ENCODE measurements at places on chromosomes 5 and 9. TPM values are rescaled to one million over a fixed set of nuclear protein-coding genes. Genes with fewer than 3 reads are reported as not detected.
A peak's percentile ranks its signal among the peaks of the same experiment; 100 is the strongest.

- DNase-seq = no peak
These were observed 1.3 kb downstream of the SEC16A start for GRCh38 chr9:136481558-136481957.

DNA sequence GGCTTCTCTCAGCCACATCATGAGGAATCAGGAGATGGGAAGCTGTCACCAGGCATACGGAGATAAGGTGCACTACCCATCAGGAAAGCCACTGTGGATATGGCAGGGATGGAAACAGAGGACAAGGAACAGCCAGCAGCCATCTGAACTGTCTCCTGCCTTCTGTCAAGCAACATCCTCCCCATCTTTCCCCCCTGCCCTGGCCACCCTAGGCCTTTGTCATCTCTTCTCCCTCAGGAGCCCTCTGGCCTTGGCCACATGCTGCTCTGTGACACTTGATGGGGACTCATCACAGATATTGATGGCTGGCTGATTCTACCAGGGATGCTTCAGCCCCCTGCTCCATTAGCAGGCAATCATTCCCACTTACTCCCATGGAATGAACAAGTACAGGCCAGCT is 21.1 kb upstream of the MEIKIN start:
- DNase-seq = no peak

CNTLN gene
- total RNA-seq = 5.6 TPM

CTXN3 gene
- not detected for total RNA-seq

DNA sequence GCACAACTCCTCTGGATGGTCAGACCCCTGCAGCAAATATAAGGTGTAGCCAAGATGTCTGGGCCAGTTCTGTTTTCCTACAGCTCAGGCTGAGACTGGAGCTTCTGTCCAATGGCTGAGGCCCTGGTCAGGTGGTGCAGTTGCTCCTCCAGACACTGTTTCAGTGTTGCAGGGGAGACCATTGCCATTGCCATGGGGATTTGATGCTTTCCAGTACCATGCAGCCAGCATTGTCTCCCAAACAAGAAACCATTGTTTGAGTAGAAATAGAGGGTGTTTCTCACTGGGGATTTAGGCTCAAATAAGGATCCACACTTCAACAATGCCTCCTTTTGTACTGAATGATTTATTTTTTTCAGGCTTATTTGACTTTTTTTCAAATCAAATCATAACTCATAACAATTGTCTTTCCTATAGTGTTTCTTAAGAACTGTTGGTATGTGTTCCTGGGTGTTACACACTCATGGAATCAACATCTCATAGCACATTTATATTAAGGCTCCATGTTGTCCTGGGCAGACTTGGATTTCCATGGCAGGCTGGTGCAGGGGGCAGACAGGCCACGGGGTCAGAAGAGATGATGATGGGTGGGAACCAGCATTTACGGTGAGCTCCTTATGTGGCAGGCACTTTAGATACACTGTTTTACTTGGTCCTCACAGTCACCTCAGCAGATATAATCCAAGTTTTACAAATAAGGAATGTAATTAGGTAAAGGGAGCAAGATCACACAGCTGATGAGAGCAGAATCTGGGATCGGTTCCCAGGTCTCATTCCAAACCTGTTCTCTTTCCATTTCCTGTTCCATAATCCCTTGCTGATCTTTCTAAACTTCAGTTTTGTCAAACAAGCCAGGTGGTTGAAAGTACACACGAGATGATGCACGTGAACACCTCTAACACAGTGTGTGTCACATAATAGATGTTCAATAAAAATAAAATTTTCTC is 95.9 kb upstream of the GNAQ start:
- DNase-seq = no peak

- DNase-seq = peak; percentile 39
These were observed 64.3 kb upstream of the PTCH1 start for GRCh38 chr9:95580812-95581761.

- DNase-seq = peak; percentile 5
These were observed 4.2 kb downstream of the SIL1 start for GRCh38 chr5:139193928-139194327.

- no peak for DNase-seq
These were observed 37.7 kb downstream of the ASS1 start for GRCh38 chr9:130482463-130482862.

GRCh38 chr9:16867576-16868311 is 2.7 kb downstream of the BNC2 start:
- DNase-seq = peak; percentile 49

VCP gene
- total RNA-seq = 580 TPM

KLF9 gene
- 10.6 TPM for total RNA-seq

ADRA1B gene
- total RNA-seq = 0.80 TPM

- no peak for DNase-seq
These were observed 8.7 kb downstream of the PHYKPL start for GRCh38 chr5:178223828-178224335.

ENTPD2 gene
- total RNA-seq = not detected

IFNA21 gene
- total RNA-seq = not detected

DNA sequence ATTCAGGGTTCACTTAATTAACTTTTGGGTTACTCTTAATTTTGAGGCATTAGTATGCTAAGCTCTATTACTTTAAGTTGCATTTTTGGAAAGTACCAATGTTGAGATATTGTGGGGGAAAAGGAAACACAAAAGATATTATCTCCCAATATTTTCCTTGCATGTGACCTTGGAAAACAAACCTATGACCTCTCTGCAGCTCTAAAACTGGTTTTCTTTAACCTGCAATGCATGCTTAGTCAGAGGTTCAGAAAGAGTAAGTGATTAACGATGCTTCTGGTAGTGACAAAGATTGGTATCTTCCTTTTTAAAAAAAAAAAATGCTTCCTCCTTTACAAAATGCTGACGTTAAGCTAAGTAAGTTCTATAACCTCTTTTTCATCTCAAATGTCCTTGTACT is 44.9 kb upstream of the CDH18 start:
- DNase-seq = no peak

DNA sequence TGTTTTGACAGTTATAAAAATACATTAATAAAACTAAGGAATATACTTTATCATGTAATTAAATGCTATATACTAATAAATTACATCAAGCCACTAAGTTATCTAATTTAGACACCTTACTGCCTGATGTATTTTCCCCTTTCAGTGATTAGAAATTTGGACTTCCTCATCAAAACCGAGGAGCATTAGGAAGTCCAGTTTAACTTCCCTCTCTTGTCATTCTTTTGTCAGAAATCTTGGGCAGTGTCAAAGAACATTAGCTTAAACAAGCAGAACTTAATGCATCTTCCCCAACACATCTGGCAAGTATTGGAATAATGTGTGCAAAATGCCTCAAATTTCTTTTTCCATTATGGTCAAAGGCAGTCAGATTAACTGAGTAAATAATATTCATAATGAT is 81.6 kb downstream of the PLPP1 start:
- no peak for DNase-seq

DNA sequence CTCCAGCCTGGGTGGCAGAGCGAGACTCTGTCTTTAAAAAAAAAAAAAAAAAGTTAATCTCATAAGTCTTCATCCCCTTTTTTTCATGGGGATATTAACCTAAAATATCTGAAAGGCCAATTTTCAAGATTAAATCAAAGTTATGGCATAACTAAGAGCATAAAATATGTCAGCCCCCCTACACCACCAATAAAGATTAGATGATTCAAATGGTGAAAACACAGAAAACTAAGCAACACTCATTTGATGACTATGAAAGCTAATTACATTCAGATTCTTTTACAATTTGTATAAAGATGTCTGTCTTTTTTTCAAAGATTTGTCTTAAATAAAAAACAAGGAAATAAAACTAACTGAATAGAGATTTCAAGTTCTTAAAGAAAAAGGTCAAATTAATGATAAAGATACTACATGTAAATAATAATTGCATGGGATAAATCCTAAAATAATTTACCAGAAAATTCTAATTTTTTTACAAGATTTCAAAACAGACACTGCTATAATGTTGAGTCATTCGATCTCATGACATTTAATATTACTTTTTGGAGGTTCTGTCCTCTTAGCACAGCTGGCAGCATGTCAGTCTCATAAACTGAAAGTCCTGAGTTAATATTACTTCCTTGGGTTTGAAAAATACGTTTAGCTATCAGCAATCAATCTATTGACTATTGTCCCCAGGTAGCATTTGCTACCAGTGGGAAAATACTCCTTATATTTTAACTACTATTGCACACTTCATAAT is 112.9 kb downstream of the KIAA0825 start:
- DNase-seq = no peak

DNA sequence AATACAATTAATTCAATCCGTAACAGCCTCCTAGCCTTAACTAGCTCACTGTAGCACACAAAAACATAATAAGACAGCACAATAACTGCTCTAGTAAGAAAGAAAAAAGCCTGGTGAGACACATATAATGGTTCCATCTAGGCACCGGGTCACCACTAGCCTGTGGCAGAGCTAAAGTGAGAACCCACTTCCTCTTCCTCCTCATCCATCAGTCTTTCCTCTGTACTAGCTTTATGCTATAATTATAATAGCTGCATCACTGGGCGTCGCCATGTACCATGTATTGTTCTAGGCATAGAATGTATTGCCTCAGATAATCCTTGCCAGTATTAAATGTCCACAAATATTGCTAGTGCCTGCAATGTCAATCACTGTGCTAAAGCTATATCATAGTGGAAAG is 23.1 kb downstream of the ADRB2 start:
- DNase-seq = no peak

IL31RA gene
- total RNA-seq = 12.4 TPM

- DNase-seq = no peak
These were observed 68.5 kb downstream of the FOXD1 start for GRCh38 chr5:73380041-73380440.

LCP2 gene
- total RNA-seq = not detected

GRCh38 chr5:179823937-179824744 is 3.4 kb downstream of the SQSTM1 start:
- DNase-seq = no peak

GRCh38 chr5:177440990-177441780 is 5.4 kb upstream of the PRR7 start:
- no peak for DNase-seq

DNA sequence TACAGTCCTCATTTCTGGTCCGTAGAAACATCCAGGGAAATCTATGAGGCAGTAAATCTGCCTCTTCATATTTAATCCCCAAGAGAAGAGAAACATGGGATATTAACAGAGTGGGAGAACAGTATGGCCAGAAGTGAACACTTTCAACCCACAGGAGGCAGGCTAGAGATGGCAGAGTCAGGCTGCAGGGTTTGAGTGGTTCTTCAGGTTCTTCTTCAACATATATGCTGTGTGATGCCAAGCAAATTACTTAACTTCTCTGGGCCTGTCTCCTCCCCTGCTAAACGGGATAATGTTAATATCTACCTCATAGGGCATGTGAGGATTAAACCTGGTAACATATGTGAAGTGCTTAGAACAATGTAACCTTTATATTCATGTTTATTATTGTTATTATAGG is 321.8 kb downstream of the PSAT1 start:
- no peak for DNase-seq

- DNase-seq = no peak
These were observed 158.7 kb upstream of the HMHB1 start for GRCh38 chr5:143653256-143653655.

DNA sequence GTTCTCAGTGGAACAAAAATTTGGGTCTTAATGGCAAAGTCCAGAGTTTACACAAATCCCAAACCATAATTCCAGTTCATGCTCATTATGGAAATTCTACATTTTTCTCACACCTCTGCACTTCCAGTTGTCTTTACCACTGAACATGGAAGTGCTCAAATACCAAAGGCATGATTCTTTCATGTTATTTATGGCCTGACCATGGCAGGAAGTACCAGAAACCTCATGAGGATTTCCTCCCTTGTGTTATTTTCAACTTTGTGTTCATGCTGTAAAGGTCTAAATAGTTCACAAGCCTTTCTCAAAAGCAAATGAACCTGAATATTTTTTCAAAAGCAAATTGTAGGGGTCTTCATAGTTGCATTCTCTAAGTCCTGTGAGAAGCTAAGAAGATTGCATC is 82.0 kb upstream of the ITGA1 start:
- DNase-seq = peak; percentile 26

AMACR gene
- 10.9 TPM for total RNA-seq

FOXD4L3 gene
- not detected for total RNA-seq

DNA sequence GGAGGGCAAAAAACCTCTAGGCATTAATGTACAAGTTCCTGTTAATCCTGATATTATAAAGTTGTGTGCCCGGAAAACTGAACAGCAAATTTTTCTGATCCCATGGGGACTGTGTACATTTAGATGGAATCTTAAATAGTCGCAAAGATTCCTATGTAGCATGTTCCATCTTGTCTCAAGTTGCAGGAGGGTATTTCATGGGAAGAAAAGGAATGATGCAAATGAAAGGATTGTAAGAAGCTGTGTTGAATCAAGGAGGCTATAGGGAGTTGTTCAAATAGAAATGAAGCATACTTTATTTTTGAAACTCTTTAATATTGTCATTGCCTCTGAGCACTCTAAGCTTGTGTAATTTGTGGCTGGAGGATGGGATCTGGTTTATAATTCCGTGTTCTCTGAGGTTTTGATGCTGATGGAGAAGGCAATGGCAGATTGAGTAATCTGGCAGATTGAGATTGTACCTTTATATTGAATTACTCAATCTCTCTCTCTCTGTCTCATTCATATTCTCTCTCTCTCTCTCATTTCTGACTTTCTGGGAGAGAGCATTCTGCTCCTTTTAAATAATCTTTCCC is 288.5 kb downstream of the OSTF1 start:
- DNase-seq = no peak

DNA sequence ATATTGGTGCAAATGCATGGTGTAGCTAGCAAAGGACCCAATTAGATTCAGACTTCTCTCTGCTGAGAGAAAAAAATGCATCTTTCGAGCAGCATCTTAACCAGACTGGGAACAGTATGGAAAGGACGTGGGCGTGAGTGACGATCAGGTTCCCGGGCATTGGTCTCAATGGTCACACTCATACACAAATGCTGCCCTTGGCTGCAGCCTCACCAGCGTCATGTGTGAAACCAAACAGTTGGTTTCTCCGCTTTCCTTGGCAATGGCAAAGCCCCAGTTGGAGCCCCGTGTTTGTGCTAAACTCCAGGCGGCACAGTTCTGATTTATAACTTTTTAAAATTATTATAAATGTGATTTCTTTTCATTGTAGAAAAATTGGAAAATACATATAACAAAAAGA is 237.8 kb downstream of the SEC61B start:
- DNase-seq = no peak

GRCh38 chr5:72366324-72366976 is 46.3 kb downstream of the PTCD2 start:
- peak; percentile 69 for DNase-seq

DNA sequence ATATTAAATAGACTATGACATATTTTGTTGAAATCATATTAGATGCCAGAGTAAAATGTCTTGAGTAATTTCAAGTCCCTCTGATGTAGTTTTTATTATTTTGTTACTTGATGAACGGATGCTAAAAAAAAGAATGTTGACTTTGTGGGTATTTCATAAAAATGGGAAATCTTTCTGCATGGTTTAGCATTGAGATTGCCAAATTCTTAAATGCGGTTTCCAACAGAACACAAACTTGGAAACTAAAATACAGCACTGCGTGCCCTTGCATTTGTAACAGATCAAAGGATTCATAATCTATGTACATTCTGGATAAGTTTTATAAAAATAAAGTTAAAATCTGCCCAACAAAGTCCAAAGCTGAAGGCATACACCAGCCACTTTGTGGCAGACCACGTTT is 425.5 kb upstream of the DAB2 start:
- no peak for DNase-seq

NAIP gene
- 1.9 TPM for total RNA-seq

Data from Daoy (cell line).